Activated T-cell treated with anti-CD3 and anti-CD28 coated beads for 24 hours (primary cell): ENCODE measurements at places on chromosomes 1 and 21.

DNA sequence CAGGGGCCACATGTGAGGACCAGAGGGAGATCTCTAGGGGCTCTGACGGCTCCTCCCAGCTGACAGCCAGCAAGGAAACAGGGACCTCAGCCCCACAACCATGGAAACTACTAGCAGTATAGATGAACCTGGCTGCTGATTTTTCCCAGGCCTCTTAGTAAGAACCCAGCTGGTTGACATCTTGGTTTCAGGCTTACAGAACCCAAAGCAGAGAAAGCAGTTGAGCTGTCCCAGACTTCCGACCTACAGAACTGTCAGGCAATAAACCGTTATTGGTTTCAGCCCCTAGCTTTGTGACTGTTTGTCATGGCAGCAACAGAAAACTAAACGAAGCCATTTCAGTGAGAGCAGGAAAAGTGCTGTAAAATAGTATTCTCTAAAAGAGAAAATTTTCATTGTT, 36.4 kb downstream of the ETS2 start:
- no peak for DNase-seq

DNA sequence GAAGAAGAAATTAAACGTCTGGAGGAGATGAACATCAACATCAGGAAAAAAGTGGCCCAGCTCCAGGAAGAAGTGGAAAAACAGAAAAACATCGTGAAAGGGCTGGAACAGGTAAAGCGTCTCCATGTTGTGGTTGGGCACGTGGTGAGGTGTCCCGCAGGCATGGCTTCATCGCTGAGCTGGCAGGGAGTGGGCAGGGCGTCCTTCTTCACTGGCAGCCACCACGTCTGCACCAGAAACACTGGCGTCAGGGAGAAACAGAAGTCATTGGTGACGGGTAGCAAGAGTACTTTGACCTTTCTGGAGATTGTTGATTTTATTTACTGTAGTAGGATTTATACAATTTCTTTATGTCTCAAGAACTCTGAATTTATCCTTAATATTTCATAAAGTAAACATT, 59.0 kb upstream of the DIP2A start:
- DNase-seq, result no peak

DNA sequence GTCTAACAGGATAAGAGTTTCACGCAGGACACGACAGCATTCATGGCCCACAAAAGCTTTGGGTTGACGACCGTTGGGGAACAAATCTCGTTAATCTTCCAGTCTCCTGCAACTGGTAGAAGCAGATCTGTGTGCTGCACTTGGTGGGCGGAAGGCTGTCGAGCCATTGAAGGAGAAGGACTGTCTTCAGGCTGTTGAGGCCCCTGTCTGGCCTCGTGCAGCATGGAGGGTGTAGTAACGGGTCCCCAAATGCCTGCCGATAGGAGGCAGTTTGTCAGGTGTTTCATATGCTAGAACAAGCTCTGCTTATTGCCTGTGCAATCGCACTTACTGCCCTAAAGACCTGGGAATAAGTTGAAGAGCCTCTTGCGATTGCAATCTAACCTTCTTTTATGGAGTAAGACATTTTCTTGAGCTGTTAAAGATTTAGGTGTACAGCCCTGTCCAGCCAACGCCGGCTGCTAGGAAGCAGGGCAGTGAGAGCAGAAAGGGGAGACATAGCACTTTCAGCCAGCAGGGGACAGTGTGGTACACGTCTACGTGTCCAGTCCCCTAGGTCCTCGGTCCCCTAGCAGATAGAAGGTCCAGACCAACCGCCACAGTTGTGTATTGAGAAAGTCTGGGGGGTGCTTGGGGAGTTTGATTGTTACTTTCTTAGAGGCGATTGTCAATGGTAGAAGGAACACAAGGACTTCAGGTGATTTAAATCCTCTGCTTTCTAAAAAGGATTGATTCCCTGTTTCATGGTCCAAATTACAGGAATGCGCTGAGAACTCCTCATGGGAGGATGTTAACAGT, 102.3 kb upstream of the TMPRSS2 start:
- DNase-seq, result peak; percentile 6

GRCh38 chr1:186500804-186501203, 39.9 kb upstream of the PDC start:
- no peak for DNase-seq

- no peak for DNase-seq
These were observed 92.3 kb downstream of the KCNT2 start for GRCh38 chr1:196515904-196516303.

GRCh38 chr1:85850238-85850637, 142.0 kb upstream of the ZNHIT6 start:
- no peak for DNase-seq

- DNase-seq, result no peak
These were observed 113.3 kb upstream of the PTGFR start for GRCh38 chr1:78377356-78377928.

DNA sequence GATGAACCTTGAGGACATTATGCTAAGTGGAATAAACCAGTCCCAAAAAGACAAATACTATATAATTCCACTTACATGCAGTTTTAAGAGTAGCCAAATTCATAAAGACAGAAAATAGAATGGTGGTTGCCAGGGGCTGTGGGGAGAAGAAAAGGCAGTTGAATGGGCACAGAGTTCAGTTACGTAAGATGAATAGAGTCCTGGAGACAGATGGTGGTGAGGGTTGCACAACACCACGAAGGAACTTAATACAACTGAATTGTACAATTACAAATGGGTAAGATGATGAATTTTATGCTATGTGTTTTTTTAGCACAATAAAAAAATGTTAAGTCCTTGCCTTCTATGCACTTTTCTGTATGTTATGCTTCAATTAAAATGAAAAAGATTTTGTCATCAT, 66.6 kb downstream of the CD34 start:
- no peak for DNase-seq

DNA sequence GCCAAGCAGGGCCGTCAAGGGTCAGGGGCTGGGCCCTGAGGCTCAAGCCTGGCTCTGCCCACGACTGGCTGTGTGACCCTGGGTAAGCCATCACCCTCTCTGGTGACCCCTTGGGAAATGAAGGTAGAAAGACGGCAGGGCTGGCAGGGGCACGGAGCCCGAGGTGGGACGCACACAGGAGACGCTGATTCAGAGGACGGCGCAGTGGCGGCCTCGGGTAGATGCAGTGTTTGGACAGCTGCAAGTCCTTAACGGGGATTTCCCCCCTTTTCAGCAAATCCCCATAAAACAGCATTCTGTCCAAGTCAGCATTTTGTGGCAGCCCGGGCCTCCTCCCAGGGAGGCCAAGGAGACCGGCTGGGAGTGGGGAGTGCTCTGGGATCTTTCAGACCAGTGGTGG, 16.7 kb downstream of the COL8A2 start:
- DNase-seq, result no peak

DNA sequence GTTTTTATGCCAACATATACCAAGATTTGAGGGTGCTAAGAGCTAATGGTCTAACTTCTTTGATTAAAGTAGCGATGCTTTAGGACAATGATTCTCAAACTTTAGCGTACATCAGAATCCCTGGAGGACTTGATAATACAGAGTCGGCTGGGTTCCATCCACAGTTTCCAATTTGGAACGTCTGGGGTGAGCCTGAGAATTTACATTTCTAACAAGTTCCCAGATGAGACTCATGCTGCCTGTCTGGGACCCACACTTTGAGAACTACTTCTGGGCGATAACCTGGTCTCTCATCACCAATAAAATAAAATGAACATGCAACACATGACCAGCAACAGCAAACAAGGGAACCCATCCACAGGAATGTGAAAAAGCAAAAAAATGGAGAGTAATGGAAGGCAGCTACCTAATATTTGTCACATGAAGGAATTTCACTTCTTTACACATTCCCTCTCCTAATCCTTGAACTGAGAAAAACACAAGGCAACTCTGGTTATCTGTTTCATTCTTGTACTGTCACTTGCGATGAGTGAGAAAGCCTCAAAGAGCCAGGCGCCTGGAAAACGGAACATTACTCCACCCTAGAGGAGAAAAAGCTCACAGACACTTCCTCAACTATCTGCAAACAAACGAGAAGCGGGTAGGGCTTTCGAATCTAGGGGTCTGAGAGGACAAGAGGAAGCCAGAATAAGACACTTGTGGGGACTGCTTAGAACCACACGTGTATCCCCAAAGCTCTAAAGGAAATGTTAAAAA, 14.0 kb downstream of the HSF2BP start:
- DNase-seq, result no peak

- no peak for DNase-seq
These were observed 7.2 kb downstream of the INAVA start for GRCh38 chr1:200901796-200902444.

- DNase-seq, result no peak
These were observed 2.3 kb downstream of the RCC2 start for GRCh38 chr1:17437260-17437579.

DNA sequence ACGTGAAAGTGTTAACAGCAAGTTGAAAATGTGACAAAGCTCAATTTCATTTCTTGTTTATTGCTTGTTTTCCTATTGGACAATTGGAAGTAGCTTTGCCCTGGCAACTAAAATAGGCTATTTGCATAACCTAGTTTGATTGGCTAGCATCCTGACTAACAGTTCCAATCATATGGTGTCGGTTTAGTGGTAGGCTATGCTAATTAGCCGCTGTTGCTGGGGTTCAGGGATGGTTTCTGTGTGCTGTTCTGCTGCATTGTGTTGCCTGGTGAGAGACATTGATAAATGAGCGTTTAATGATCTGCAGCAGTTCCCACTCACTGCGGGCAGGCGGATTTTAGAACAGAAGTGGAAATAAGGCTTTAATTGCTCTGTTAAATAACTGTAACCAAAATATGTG, 68.5 kb downstream of the DYRK1A start:
- DNase-seq, result peak; percentile 28

GRCh38 chr1:15500184-15501178, 23.5 kb downstream of the CASP9 start:
- DNase-seq, result no peak

DNA sequence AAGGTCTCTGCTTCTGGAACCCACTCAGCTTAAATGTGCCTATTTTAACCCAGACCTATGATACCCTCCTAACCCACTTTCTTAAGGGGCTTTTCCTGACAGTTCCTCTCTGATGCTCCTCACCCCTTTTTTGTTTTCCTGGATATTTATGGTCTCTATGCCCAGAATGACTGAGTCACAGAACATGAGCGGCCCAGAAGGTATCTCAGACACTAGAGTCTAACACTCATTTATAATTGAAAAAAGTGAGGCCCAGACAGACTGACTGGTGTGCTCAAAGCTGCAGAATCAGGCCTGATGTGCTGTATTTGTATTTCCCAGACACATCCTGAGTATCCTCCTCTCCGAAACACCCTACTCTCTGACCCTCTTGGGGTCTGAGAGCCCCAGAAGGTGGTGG, 44.0 kb downstream of the LRRC71 start:
- DNase-seq, result no peak

DNA sequence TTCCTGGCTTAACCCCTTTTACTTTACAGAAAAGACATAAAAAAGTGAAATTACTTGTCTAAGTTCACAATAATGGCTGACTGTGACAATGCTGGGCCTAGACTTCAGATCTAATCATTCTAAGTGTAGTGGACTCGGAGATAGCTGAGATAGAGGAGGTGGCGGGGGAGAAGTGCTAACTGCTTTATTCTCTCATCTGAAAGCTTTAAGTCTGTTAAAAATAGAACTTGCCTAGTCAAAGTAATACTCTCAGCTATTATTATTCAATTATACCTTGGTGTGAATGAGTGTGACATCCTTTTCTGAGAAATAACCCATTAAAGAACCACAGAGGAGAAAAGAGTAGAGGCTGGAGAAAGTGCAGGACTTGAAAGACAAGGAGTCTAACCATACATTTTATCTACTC, 96.1 kb upstream of the OLIG2 start:
- DNase-seq, result no peak

- DNase-seq, result no peak
These were observed 18.8 kb downstream of the PKNOX1 start for GRCh38 chr21:42993051-42993712.

GRCh38 chr1:179599623-179600249, 8.1 kb downstream of the TDRD5 start:
- no peak for DNase-seq

DNA sequence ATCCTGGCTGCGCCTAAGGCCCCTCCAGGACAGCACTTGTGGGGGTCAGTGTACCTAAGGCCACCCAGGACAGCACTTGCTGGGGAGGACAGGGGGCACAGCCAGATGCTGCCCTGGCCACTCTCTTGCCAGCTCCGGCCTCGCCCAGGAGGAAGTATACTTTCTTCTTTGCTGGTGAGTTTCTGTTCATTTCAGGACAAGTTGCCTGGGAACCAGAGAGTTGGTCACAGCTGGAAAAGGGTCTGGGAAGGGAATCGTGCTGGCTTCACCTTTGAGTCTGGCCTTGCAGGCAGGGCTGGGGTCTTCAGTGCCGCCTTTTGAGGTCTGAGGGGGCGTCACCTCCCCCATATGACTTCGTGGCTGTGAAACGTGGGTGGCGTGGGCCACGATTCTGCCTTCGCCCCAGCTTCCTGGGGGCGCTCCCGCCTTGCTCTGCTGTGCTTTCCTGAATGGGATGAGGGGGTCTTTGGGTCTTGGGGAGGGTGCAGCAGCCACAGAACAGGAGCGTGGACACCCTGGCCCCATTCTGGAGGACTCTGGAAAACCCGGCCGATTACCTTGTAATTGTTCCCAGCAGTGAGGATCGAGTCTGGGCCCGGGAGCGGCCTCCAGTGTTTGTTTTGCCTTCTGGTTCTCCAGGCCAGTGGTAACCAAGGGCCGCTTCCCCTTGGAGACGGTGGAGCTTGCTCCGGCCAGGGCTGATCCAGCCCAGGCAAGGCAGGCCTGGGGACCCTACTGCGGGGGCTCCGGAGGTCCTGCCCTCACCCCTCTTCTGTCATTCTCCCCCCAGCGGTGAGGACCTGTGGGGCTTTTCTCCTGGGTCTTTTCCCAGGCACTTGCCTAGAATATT, 45.9 kb downstream of the SPSB1 start:
- no peak for DNase-seq

- DNase-seq, result no peak
These were observed at the start of gene KCNK2 for GRCh38 chr1:215082532-215083382. KCNK2 (plus strand) TSS chr1:215082737; CDS start chr1:215083386, 649 bp downstream.

- no peak for DNase-seq
These were observed 12.9 kb downstream of the GBP2 start for GRCh38 chr1:89112871-89113613.

DNA sequence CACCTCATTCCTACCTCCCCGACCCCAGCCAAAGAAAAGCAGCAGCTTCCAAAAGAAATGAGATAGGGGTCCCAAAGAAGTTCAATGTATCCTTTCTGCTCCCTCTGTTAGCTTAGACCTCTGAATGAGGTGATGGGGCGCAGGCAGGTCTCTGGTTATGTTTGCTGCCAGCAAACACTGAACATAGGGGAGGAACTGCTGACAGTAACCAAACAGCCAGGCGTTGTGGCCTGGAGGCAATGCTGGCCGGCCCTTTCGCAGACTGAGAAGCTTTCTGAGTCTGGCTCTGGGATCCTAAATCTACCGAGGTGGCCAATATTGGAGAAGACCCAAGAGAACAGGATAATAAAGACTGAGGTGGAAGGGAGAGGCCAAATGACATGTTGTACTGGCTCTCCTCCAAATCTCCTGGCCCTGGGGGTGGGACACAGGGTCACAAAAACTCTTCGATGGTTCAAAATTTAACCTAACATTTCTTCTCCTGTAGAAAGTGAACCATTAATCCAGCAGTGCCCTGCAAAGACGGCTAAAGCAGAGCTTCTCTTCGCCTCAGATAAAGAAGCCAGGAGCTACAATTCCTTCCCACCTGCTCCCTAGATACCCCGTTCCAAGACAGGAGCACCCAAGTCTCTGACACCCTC, 19.6 kb downstream of the SSR2 start:
- no peak for DNase-seq

- DNase-seq, result no peak
These were observed 13.5 kb upstream of the CHI3L1 start for GRCh38 chr1:203199816-203200571.
